Parietal lobe (tissue), 2 donors: ENCODE measurements at places on chromosomes 6 and 20. TPM values are rescaled to one million over a fixed set of nuclear protein-coding genes. Genes with fewer than 3 reads are reported as not detected.

Gene CLIC5
- total RNA-seq, result 1.9 TPM

Gene BTN1A1
- total RNA-seq, result not detected

Gene KIF25
- total RNA-seq, result not detected

Gene RAD21L1
- total RNA-seq, result not detected

Gene OOEP
- not detected for total RNA-seq
